ENCODE measurements at places on chromosomes 2 and 18. TPM values are rescaled to one million over a fixed set of nuclear protein-coding genes. Genes with fewer than 3 reads are reported as not detected.

Gene CTIF
- 1.8 TPM for total RNA-seq

Gene FAM110C
- 4.9 TPM for total RNA-seq

DNA sequence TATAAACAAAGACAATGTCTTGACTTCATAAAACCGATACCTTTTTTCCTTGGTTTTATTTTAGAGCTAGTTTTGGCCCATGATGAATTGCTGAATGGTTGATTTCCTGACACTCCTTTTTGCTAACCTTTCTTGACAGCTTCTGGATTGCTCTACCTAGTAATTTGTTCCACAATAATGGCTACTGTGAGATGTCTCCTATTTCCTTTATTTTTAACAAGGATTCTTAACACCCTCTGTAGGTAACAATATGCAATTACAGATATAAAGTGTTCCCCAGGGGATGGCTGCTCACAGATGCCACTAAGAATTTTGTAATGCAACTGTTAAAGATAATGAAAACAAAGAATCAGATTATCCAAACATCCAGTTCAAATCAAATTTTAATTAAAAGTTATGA, 100.8 kb upstream of the ATP5MC3 start:
- DNase-seq = peak; percentile 24

DNA sequence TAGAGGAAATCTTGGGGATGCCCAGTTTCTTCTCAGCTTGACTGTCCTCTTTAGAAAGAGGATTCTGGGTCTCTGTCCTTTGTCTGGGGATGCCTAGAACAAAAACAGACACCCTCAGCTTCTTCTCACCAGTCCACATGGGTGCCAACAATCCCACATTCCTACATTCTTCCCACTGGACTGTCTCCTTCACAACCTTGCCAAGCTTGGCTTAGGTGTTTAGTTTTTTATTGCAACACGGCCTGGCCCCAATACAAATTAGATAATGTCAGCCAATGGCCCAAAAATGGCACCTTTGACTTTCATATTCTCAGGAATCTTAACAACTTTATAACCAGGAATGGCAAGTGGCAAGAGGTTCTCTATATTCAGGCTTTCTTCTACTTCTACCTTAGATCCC, 273.0 kb downstream of the RNF152 start:
- no peak for DNase-seq

Gene PDIA6
- total RNA-seq = 48.0 TPM

DNA sequence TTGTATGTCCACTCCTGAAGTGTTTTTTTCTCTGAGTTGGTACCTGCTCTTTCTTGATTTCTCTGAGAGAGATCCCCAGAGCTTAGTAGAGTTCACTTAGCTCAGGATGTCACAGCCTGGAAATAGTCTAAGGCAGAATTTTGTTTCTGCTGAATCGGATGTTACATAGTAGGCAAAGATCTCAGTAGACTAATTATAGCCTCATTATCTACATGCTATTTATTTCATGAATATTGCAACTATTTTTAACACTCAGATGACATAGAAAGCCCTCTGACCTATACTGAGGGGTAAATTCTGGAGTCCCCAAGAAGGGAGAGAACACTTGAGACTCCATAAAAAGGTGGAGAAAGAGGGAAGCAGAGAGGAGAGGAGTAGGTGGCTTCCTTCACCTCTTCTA, 160.2 kb downstream of the FHOD3 start:
- DNase-seq = no peak

Gene GALNT14
- not detected for total RNA-seq

DNA sequence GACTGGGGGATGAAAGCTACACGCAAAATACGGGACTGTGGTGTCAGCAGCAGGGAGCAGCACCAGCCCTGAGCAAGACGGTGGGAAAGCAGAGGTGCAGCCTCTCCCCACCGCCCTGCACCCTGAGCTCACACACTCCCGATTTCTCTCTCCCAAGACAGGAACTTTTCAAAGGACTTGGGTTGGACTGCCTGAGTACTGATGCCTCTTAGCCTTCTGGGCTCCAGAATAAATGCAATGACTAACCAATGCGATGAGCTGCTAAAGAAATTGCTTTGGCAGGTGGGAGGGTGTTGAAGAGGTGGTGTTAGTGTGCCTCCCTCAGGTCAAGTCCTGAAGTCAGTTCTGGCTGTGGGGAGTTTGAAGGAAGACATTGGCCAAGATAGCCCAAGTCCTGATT, 9.6 kb downstream of the TRIM54 start:
- no peak for DNase-seq

Gene TYMS
- 7.3 TPM for total RNA-seq

DNA sequence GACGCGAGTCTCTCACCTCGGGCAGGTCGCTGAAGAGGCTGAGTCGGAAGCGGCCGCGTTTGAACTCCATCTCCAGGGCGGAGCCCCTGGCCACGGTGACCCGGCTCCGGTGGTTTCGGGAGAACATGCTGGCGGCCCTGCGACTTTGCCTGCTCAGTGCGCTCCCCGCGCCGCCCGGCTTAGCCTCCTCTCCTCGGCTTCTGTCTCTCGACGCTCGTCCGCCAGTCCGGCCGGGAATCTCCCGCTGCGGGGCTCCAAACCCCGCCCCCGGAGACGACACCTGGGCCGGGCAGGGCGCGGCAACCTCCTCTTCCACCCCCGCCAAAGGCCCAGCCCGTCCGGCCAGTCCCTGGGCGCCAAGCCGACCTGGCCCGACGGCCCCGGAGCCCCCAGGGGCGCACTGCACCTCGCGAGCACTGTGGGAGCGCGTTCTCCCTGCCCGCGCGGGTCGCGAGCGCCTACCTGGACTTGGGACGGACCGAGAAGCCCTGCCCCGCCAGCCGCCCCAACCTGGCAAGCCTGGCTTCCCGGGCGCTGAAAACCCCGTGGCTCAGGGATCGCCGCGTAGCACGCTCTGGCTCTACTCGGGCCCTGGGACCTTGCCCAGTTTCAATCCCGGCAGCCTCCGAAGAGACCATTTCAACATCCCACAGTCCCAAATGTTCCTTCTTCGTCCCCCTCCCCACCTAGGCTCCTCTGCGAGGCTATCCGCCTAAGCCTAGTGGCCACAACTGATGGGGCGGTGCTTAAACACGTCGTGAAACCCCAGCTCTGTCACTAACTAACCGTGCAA, at the start of gene RTKN:
RTKN (minus strand) TSS at position 248 of the 793 bp plus-strand sequence; CDS start at position 127, 121 bp downstream.
- DNase-seq = peak; percentile 48

GRCh38 chr2:159089543-159089942, 121.1 kb downstream of the TANC1 start:
- DNase-seq = no peak

GRCh38 chr2:8645176-8645831, 36.6 kb upstream of the ID2 start:
- no peak for DNase-seq

Gene POU3F3
- not detected for total RNA-seq

Gene SH3BP4
- total RNA-seq = 0.37 TPM

DNA sequence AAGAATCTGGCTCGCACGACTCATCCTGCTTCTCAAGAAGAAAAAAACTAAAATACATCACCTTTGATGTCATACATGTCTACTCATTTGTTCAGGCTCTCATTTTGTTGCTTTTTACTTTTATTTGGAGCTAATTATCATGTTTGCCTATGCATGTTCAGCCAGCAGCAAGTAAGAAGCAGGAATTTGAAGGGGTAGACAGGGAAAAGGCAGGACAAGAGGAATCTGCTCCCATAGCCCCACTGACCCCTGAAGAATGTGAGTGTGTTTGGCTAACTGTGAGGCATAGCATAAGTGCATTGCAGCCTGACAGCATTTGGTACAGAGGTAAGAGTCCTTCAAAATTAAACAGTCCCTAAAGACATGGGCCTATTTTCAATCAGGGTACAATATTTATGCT, 72.7 kb downstream of the NYAP2 start:
- DNase-seq = no peak

DNA sequence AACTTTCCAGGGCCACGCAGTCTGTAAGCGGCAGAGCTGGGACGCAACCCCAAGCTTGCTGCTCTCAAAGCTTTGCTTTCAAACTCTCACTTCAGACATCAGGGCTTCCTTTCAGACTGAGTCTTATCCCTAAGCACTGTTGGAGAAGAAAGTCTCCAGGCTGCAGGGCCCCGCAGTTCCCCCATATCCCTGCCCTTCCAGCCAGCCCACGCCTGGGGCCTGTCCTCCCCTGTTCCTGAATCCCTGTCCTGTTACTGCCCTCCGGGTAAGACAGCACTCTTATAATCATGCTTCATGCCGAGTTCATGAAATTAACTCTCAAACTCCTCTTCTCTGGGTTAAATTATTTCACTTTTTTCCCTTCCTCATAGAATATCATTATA, 37.9 kb downstream of the HPCAL1 start:
- no peak for DNase-seq

DNA sequence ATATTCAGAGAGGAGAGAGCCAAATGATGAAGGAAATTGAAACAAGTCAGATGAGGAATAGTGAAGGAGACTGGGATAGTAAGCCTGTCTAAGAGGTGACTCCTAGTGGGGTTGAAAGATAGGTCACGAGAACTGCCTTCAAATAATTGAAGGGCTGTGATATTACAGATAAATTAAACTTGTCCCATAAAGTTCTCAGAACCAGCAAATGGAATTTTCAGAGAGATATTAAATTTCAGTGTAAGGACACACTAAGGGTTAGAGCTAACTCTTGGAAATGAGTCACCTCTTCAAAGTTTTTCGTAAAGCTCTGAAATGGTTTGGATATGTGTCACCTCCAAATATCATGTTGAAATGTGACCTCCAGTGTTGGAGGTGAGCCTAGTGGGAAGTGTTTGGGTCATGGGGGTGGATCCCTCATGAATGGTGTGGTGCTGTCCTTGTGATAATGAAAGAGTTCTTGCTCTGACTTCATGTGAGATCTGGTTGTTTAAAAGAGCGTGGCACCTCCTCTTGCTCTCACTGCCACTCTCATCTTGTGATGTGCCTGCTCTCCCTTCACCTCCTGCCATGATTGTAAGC, 87.3 kb downstream of the BABAM2 start:
- no peak for DNase-seq

Gene KCNK3
- total RNA-seq = not detected

- no peak for DNase-seq
Measured at GRCh38 chr18:57748770-57749603, 54.1 kb downstream of the ATP8B1 start.

DNA sequence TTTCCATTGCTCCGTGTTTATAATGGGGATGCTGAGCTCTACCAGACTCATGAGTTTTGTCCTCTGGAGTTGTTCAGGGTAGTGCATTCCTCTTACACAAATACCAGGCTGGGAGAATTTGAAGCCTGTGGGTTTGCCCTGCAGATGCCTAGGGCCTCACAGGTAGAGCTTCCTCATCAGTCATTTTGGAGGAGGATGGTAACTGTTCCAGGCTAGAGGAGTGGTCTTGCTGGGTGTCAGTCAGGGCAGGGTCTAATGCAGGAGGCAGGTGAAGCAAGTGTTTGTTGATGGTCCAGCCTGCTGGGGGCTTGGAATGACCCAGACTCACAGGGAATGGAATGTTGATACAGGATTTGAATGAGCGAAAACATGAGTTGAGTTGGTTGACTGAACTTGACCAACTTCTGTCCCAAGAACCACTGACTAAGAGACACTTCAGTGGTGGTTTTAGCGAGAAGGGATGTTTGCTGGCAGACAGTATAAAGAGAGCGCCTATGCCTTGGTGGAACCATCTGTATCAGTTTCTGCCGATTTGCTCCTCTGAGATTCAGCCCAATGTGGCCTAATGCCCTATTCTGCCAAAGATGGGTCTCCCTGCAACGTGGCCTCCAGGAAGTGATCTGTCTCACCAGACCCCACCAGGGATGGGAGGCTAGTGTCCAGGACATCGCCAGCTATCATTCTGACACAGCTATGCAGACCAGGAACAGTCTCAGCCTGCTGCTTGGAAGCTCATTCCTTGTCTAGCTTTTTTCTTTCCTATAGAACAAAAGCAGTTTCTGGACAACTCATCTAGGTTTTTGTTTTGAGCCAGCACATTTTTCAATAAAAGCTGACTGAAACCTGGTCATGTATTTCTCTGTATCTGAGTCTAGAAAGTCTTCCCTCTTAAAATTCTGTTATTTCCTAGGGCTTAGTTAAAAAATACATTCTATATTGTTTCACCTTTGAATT, 9.3 kb downstream of the IL1R2 start:
- DNase-seq = peak; percentile 57

Measured in CD4-positive, CD25-positive, alpha-beta regulatory T cell (primary cell).